ENCODE measurements at places on chromosomes 1 and 21.

GRCh38 chr1:200972985-200973742 lies 50.4 kb downstream of the KIF21B start:
- DNase-seq, result no peak

DNA sequence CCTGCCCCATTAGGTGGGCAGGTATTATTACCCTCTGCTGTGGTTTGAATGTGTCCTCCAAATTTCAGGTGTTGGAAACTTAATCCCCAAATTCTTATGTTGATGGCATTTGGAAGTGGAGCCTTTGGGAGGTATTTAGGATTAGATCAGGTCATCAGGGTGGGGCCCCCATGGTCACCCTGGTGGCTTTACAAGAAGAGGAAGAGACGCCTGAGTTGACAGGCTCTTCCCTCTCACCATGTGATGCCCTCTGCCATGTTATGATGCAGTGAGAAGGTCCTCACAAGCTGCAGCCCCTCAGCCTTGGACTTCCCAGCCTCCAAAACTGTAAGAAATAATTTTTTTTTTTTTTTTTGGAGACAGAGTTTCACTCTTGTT lies 8.8 kb upstream of the THEMIS2 start:
- DNase-seq, result no peak

DNA sequence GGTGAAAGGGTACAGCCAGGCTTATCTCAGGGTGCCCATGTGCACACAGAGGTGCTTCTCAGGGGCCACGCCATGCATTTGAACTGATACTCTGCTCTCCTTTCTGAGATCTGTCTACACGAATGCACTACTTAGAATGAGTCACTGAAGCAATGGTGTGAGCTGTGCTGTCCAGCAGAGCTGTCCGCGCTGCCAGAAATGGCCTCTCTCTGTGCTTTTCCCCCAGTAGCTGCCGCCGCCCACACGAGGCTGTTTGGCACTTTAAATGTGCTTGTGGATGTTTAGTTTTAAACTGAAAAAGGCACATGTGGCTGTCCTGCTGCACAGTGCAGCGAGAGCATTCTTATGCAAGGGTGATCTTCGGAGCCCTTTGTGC lies 87.1 kb upstream of the COL6A1 start:
- DNase-seq, result no peak

GRCh38 chr1:178847396-178847849 lies 23.5 kb downstream of the ANGPTL1 start:
- no peak for DNase-seq

DNA sequence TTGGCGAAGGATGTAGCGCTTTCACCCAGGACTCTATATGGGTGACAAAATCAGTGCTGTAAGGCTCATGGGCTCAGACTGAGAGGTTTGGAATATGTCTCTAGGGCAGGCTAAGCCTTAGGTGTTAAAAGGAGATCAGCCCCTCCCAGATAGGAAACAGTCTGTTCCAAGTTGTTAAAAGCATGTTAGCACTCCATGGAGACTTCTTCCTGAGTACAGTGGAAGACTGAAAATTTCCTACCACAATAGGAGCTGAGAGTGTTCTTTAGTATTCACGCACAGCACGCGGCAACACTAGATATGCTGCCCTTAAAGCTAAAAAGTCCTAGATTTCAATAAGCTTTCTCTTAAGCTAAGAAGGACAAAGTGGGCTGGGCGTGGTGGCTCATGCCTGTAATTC lies 122.1 kb downstream of the TRABD2B start:
- no peak for DNase-seq

DNA sequence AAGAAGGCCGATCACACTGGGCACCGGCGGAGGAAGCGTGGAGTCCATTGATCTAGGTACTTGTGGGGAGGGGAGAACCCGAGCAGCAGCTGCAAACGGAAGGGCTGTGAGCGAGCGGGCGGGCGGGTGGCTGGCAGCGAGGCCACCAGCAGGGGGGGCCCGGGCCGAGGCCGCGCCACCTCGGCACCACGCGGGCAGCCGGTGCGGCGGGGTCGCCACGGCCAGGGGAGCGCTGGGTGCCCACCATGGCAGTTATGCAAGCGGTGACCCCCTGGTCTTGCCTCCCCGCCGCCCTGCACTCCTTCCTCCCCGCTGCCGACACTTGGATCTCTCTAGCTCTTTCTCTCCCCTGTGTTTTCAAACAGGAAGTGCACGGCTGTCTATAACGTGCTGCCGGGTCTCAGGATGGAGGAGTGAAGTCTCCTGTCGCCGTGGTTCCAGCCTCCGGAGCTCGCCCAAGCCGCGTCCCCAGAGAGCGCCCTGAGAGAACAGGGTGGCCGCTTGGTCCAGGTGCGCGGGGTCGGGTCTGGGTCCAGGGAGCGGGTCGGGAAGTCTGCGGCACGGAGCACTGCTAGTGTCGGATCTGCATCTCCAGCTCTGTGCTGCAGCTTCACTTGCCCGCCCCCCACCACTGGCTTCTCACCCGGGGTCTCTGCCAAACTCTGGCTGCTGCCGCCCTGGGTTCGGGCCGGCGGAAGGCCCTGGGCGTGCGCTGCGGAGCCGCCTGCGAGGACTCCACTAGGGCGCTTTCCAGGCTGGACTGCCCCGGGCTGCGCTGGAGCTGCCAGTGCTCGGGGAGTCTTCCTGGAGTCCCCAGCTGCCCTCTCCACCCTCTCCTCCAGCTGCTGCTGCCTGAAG lies 22.7 kb downstream of the LRRC8D start:
- DNase-seq, result peak; percentile 66

DNA sequence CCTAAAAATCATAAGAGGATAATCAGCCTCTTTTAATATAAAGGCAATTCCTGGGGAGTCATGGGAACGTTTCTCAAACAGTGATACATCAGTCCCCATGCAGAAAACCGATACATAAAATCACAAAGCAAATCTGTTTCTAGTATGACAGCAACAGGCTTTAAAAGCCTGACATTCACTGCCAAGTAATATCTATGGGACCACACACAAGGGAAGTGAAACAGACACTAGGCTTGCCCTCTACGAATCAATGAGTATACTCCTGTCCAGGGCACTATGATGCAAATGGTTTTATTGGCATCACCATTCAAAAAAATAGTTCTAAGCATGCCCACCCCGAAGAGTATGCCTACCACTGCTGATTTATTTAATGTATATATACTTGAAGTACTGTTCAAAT lies 54.4 kb downstream of the TIAM1 start:
- no peak for DNase-seq

- no peak for DNase-seq
These were observed 9.2 kb downstream of the TNFRSF9 start for GRCh38 chr1:7931446-7931812.

GRCh38 chr1:81420760-81421159 lies 380.0 kb upstream of the ADGRL2 start:
- no peak for DNase-seq

DNA sequence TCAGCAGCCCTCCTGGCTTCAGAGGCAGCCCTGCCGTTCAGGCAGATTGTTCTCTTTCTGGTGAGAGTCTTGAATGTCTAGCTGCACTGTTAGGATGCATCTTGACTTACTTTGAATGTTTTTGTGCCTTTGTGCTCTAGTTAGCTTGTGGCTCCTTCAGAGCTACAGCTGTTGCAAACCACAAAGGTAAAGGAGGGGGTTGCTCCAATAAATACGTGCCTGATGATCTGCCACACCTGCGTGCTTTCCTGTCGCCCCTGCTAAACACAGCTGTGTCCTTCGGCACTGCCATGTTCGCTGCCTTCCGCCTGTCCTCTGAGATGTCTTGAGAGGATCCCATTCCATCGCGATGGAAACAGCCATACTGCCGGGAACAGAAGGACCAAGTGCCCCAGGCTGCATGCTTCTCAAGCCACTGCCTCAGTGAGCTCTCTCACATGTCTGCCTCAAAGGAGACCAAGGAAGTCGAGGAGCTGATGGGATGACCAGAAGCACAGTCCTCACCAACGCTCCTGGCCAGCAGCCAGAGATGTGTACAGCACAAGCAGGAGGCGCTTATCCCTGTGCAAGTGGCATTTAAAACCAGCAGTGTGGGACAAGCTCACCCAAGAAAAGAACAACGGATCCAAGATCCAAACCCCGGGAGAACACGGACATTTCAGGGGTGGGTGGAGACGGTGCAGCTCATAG lies 12.0 kb upstream of the SMIM12 start:
- no peak for DNase-seq

GRCh38 chr1:216532251-216532798 lies 109.1 kb upstream of the USH2A start:
- no peak for DNase-seq

DNA sequence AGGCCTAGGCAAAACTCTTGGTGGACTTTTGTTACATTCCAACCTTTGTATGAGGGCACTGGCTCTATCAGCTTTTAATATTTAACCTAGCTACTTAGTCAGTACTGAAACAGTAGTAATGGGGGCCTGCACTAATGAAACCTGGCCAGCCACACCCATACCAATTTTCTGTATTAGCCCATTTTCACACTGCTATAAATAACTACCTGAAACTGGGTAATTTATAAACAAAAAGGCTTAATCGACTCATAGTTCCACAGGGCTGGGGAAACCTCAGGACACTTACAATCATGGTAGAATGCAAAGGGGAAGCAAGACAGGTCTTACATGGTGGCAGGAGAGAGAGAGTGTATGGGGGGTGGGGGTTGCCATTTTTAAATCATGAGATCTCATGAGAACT lies 245.7 kb upstream of the RGS18 start:
- DNase-seq, result no peak

DNA sequence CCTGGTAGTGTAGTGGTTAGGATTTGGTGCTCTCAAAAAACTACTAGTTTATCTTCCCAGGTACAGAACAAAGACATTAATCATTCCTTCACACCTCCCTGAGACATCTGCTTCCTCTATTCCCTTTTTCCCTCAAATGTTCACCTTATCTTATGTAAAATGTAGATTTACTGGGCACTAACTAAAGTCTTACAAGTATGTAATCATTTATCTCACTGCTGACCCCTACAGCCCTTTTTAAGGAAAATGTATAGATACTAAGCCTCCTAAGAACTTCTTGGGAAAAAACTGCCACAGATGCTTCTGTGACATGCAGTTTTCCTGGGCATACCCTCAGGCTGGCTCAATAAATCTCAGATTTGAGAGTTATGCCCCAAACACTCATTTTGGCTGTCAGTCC lies 50.8 kb upstream of the NEK7 start:
- no peak for DNase-seq

GRCh38 chr1:33719771-33720670 lies 143.9 kb upstream of the HMGB4 start:
- DNase-seq, result no peak

GRCh38 chr1:94755675-94756074 lies 64.5 kb upstream of the SLC44A3 start:
- DNase-seq, result peak; percentile 44

DNA sequence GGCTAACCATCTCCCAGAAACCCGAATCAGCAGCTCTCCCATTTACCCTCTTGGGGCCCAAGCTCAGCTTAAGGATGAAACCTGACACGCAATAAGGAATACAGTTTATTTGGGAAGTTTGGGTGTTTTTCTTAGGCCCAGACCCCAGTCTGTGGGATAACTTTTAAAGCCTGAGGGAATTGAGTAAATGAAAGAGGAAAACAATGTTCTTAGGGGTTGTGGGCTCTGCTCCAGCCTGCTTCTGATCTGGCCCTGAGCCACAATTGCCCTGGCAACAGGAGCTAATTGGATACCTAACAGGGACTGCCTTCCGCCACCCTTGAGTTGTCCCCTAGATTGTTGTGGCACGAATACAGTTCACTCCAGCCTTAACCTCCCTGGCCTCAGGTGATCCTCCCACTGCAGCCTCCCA lies 20.1 kb downstream of the DYRK3 start:
- no peak for DNase-seq

- no peak for DNase-seq
These were observed 180.8 kb downstream of the ZSCAN20 start for GRCh38 chr1:33653226-33653625.

- no peak for DNase-seq
These were observed 13.8 kb downstream of the EIF4G3 start for GRCh38 chr1:21162740-21163464.

- DNase-seq, result no peak
These were observed 512.7 kb upstream of the ADGRL4 start for GRCh38 chr1:79519084-79519760.

- DNase-seq, result no peak
These were observed 169.6 kb downstream of the TGFB2 start for GRCh38 chr1:218514689-218515088.

GRCh38 chr1:22861764-22862440 lies 110.8 kb downstream of the LACTBL1 start:
- DNase-seq, result no peak

GRCh38 chr1:200674838-200675587 lies 5.3 kb upstream of the DDX59 start:
- DNase-seq, result no peak

GRCh38 chr1:7684132-7684531 lies 87.0 kb upstream of the VAMP3 start:
- DNase-seq, result no peak

GRCh38 chr1:19799230-19800075 lies at the start of gene TMCO4:
TMCO4 (minus strand) TSS chr1:19799916; CDS start chr1:19780758, 19,158 bp downstream.
- no peak for DNase-seq

GRCh38 chr1:18691648-18692047 lies 61.0 kb downstream of the PAX7 start:
- DNase-seq, result no peak

- no peak for DNase-seq
These were observed 3.2 kb upstream of the B3GALT2 start for GRCh38 chr1:193189442-193190095.

- DNase-seq, result no peak
These were observed 5.8 kb downstream of the PTGER3 start for GRCh38 chr1:71041806-71042205.

GRCh38 chr21:40331804-40332203 lies 464.6 kb downstream of the PCP4 start:
- DNase-seq, result no peak

DNA sequence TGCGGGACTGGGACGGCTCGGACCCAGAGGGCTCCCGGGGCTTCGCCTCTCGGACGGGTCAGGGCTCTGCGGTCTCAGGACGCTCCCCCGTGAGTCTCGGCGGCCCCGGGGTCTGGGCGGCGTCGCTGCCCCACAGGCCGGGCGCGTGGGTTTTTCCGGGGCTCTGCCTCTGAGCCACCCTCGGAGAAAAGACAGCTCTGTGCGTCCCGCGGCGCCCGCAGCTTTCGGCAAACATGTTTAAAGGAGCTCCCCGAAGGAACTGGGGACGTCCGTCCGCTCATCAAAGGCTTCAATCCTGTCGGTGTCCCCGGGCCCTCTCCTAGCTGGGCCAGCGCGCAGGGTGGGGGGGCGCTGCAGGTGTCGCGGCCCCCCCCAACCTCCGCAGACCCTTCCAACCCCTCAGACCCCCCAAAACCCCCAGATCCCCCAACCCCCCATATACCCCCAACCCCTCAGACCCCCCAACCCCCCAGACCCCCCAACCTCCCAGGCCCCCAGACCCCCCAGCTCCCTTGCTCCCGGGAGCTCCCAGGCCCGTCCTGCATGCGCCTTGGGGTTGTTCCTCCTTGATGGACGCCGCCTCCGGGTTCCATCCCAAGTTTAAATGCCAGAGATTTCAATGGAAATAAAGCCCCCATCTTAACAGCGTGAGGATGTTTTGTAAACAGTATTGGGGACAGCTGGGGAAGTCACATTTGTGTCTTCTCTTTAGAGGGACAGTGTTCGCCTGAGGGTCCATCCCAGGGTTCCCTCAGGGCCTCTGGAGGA lies 996 bp upstream of the C1orf159 start:
- no peak for DNase-seq

Measured in hematopoietic multipotent progenitor cell treated with erythropoietin and hydrocortisone succinate and interleukin-3 and kit ligand, for 17 days (in vitro differentiated cells).